ENCODE measurements at places on chromosomes 2 and 18.

DNA sequence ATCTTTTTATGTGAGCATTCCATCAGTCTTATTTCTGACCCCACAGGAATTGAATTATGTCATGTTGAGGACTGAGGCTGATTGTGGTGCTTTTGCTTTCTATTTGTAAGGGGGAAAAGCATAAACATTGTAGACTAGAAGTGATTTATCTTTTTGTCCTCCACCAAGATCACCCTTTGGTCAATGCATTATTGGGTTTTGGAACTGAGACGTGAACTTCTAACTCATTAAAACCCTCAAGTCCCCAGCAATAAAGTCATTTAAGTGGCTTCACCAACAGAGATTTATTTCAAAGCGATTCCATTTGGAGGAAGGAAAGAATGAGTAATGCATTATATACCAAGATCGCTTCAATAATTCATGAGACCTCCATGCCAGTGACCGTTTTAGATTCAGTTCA is 75.5 kb upstream of the TXNDC2 start:
- peak; percentile 46 for DNase-seq
- H3K4me3 ChIP-seq, result no peak overlapping the region
- H3K4me1 ChIP-seq, result peaks cover 23% of the 10 kb centered on the region
- peaks cover 5% of the 10 kb centered on the region for H3K36me3 ChIP-seq
- no peak overlapping the region for H3K27ac ChIP-seq

- H3K36me3 ChIP-seq, result no peaks in the 10 kb centered on the region
- no peak overlapping the region for H3K27ac ChIP-seq
- no peak overlapping the region for H3K4me3 ChIP-seq
- no peaks in the 10 kb centered on the region for H3K4me1 ChIP-seq
Measured at GRCh38 chr2:149872041-149872440, 284.5 kb upstream of the MMADHC start.

GRCh38 chr2:100888601-100889000 is 68.7 kb downstream of the NPAS2 start:
- H3K36me3 ChIP-seq, result no peaks in the 10 kb centered on the region
- H3K27me3 ChIP-seq, result no peaks in the 10 kb centered on the region
- DNase-seq, result no peak
- no peak overlapping the region for H3K27ac ChIP-seq

DNA sequence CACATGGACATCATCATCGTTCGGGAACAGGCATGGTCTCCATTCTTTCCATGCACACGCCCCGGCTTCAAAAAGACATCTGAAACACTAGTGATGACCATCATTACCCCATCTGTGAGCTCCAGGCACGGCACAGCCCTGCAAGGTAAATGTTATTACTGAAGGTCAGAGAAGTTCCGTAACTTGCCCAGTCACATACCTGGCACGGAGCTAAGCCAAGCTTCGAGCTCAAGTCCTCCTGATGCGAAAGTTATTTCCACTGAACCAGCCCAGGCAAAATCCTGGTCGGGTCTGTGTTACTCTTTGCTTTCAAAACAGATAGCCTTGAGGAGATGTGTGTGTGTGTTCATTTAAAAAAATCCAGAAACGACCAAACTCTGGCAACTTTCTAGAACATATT is 22.8 kb downstream of the FHL2 start:
- H3K27me3 ChIP-seq, result no peaks in the 10 kb centered on the region
- peaks cover 71% of the 10 kb centered on the region for H3K36me3 ChIP-seq
- no peak overlapping the region for H3K4me3 ChIP-seq
- H3K4me1 ChIP-seq, result peaks cover 76% of the 10 kb centered on the region
- peak overlapping the region; percentile 66 for H3K27ac ChIP-seq
- no peak for DNase-seq

DNA sequence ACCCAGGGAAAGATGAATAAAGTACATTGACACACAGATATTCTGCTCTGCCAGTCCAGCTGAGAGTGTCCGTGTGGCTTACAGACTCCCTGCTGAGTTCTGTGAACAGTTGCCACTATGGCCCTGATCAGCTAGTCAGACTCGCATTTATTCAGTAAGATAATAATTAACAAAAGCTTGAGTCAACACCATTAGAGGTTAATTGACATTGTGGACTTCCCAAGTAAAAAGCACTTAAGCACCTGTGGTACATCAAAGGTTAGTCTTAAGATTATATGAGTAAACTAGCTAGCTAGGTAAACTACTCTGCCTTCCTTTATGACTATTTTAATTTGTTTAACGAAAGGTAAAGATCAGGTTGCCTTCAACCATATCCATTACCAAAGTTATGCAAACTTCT is 33.7 kb downstream of the ANKRD30B start:
- H3K4me1 ChIP-seq, result no peaks in the 10 kb centered on the region
- H3K36me3 ChIP-seq, result no peaks in the 10 kb centered on the region
- H3K4me3 ChIP-seq, result no peak overlapping the region
- H3K27ac ChIP-seq, result no peak overlapping the region
- no peak for DNase-seq
- H3K27me3 ChIP-seq, result no peaks in the 10 kb centered on the region

DNA sequence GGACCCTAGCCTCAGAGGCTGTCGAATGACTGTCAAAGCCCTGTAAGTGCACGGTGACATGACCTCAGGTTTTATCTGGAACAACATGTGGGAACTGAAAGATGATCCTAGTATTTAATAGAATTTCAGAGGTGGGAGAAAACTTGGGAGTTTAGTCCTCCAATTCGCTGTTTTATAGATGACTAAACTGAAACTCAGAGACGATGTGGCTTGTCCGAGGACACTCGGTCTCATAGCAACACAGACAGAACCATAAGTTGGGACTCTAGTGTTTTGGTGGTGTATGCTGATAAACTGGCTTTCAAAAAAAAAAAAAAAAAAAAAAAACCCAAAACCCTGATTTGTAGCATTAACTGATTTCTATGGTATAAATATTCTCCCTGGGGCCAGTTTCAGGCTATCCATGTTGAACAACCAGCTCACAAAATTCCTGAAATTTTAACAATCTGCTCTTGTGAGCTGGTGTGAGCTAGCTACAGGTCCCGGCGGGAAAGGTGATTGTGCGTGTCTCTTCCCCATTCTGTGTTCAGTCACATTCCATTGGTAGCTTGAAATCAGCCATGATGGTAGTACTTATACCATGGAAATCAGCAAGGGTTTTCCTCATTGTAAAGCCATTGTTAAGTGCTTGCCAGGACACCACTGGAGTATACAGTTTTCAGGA is 195.5 kb upstream of the EPAS1 start:
- peaks cover 20% of the 10 kb centered on the region for H3K4me1 ChIP-seq
- no peaks in the 10 kb centered on the region for H3K36me3 ChIP-seq
- no peak overlapping the region for H3K4me3 ChIP-seq

DNA sequence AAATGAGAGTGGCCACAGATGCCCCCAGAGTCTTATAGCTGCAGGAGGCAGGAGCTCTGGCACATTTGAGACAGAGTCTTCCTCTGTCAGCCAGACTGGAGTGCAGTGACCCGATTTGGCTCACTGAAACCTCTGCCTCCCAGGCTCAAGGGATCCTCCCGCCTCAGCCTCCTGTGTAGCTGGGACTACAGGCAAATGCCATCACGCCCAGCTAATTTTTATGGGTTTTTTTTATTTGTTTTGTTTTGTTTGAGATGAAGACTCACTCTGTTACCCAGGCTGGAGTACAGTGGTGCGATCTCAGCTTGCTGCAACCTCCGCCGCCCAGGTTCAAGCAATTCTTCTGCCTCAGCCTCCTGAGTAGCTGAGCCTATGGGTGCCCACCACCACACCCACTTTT is 80.7 kb upstream of the CABLES1 start:
- H3K27ac ChIP-seq, result no peak overlapping the region
- DNase-seq, result no peak
- H3K4me3 ChIP-seq, result no peak overlapping the region
- peaks cover 3% of the 10 kb centered on the region for H3K4me1 ChIP-seq
- no peaks in the 10 kb centered on the region for H3K36me3 ChIP-seq
- peaks cover 4% of the 10 kb centered on the region for H3K27me3 ChIP-seq

GRCh38 chr2:224976629-224977525 is 65.4 kb downstream of the DOCK10 start:
- H3K36me3 ChIP-seq, result no peaks in the 10 kb centered on the region
- no peak overlapping the region for H3K4me3 ChIP-seq
- H3K27me3 ChIP-seq, result no peaks in the 10 kb centered on the region
- no peak overlapping the region for H3K27ac ChIP-seq

DNA sequence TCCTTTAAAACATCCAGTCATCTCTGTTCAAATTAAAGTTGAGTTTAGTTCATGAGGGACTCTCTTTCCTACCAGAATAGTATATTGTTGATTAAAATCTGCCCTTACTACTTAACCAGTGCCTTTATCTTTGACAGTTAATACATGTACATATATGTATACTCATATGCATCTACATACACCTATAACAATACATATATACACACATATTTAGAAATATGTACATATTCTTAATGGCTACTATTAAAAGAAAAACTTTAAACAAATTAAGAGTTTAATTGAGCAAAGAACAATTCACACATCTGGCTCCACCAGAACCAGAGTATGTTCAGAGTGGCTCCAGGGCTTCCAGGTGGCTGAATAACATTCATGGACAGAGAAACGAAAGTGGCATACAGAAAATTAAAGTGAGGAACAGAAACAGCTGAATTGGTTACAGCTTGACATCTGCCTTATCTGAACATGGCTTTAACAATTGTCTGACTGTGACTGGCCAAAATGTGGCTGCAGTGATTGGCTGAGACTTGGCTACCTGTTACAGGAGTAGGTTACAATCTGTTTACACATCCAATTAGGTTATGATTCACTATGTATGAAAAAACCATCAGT is 38.8 kb downstream of the ZNF519 start:
- no peaks in the 10 kb centered on the region for H3K27me3 ChIP-seq
- no peak for DNase-seq
- H3K27ac ChIP-seq, result no peak overlapping the region
- H3K4me1 ChIP-seq, result no peaks in the 10 kb centered on the region
- no peak overlapping the region for H3K4me3 ChIP-seq

DNA sequence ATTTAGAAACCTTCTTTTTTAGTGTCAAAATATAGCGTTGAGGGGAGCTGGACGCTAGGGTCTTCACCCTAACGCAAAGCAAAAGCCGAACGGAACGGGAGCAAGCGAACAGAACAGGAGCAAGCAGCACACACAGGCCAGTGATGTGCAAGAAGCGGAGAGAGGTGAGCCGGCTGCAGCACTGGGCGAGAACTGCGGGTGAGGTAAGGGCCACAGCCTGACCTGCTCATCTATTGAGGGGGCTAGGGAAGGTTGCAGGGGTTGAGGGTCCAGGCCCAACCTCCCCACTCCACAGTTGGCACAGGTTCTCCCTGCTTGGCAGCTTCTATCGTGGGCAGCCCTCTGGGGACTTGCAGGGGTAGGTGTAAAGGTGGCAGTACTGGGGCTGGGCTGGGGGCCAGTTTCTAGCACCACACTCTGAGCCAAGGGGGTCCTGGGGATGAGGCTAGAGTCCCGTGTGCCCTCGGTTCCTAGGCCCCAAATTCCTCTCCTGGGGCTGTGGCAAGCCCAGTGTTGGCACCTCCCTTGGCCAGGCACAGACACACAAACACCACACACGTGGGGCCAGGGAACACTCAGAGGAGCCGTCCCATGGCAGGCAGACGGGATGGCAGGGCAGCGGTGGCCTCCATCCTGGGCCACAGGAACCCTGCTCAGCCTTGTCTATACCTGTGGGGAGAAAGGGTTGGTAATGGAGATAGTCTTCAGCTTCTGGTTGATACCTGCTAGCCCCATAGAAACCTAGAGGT is 1.2 kb upstream of the ABCB6 start:
- DNase-seq, result no peak
- H3K27me3 ChIP-seq, result no peaks in the 10 kb centered on the region
- H3K27ac ChIP-seq, result no peak overlapping the region
- peaks cover 23% of the 10 kb centered on the region for H3K4me1 ChIP-seq
- no peak overlapping the region for H3K4me3 ChIP-seq

GRCh38 chr2:86622519-86623042 is 1.1 kb downstream of the RNF103 start:
- no peak for DNase-seq
- peak overlapping the region; percentile 88 for H3K27ac ChIP-seq
- peaks cover 7% of the 10 kb centered on the region for H3K36me3 ChIP-seq

DNA sequence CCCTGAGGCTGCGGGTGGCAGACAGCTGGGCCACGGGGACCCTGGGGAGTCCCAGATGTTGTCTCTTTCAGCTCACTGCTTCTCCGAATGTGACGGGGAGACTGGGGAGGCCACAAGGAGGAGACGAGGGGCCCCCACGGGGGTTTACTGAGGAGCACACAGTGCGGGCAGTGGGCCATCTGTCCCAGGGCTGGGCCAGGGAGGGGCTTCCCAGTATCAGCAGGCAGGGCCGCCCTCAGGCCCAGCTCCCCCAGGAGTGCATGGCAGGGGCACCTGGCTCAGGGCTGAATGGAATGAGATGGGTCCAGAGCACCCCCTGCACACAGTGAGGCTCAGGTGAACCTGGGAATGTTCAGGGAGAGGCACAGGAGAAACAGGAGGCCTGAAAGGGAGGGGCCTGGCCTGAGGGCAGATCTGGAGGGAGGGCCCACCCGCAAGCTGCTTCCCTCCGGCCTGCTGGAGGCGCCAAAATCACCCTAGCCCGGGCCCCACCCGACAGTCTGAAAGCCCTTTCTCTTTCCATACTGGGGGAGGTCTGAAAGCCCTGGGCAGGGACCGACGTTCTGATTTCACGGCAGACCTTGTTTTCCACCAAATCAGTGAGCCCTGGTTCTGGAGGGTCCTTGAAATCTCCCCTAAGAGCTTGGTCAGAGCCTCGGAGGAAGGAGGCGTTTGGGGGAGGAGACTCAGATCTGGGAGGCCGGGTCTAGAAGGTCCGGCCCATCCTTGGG is 35.5 kb upstream of the PTMA start:
- DNase-seq, result no peak
- H3K36me3 ChIP-seq, result no peaks in the 10 kb centered on the region
- H3K27me3 ChIP-seq, result no peaks in the 10 kb centered on the region
- H3K4me3 ChIP-seq, result no peak overlapping the region
- peak overlapping the region; percentile 71 for H3K27ac ChIP-seq

DNA sequence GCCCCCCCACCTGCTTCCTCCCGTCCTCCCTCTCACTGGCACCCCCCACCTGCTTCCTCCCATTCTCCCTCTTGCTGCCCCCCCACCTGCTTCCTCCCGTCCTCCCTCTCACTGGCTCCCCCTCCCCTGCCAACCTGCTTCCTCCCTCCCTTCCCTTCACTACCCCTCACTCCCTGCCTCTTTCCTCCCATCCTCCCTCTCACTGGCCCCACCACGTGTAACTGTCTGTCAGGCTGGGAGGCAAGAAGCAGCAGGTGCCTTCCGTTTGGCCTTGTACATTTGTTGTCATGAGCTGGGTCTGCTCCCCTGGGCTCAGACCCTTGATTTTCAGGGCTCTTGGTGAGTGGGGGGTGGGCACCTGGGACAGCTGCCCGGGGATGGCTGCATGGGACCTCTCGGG is 19.1 kb downstream of the RTP5 start:
- no peak overlapping the region for H3K4me3 ChIP-seq
- H3K27ac ChIP-seq, result no peak overlapping the region
- H3K4me1 ChIP-seq, result no peaks in the 10 kb centered on the region
- DNase-seq, result no peak
- no peaks in the 10 kb centered on the region for H3K36me3 ChIP-seq
- no peaks in the 10 kb centered on the region for H3K27me3 ChIP-seq
